ENCODE measurements at places on chromosomes 13 and 19. TPM values are rescaled to one million over a fixed set of nuclear protein-coding genes. Genes with fewer than 3 reads are reported as not detected.

DNA sequence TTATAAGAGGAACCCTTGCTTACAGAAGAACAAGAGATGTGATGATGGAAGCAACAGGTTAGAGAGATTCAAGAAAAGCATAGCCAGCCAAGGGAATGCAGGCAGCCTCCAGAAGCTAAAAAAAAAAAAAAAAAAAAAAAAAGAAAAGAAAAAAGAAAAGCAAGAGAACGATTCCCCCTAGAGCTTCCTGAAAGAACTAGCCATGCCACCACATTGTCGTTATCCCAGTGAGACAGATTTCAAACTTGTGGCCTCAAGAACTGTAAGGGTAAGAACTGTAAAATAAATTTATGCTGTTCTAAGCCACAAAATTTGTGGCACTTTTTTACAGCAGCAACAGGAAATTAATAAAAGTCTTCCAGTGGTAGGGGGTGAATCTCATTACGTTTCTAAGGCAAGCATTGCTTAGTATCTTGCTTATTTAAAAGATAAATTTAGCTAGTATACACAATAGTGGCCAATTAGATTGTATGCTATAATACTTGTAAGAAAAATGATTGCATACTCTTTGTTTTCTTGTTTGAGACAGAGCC, 21.8 kb downstream of the RFXAP start:
- DNase-seq, result no peak

DNA sequence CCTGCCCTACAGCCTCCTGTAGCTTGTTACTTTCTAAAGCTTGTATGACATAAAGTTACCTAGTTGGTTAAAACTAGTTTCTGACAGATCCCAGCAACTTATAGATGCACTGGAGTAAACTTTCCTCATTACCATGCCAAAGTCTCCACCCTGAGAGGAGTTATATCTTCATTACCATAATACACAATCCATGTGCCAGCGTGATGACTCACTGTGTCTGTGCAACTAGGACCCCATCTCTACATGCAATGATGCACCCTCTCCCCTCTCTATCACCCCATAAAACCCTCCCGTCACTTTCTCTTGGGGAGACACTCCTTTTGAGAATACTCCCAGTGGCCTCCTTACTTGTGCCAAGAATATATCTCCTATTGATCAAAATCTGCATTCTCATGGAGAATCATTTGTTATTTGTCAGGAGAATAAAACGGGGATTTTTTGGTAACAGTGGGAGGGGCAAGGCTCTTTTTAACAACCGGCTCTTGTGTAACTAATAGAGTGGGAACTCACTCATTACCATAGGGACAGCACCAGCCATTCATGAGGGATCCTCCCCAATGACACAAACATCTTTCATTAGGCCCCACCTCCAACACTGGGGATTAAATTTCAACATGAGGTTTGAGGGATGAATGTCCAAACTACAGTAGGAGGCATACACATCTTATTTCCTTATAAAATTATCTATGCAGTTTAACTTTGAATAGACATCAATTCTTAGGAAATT, 235.1 kb upstream of the ATXN8OS start:
- DNase-seq, result no peak

- DNase-seq, result no peak
Measured at GRCh38 chr19:40277356-40278059, 7.6 kb downstream of the AKT2 start.

DNA sequence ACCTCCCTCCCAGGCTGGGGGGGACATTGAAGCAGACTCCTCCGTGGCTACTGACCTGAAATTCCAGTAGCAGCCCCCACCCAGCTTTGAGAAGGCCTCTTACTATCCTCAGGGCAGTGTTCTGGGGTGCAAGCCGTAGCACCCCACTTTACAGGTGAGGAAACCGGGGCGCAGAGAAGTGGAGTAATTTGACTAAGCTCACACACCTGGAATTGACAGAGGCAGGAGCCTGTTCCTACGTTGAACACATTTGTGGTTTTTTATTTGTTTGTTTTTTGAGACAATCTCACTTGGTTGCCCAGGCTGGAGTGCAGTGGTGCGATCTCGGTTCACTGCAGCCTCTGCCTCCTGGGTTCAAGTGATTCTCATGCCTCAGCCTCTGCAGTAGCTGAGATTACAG, 14.6 kb upstream of the S1PR4 start:
- DNase-seq, result no peak

- no peak for DNase-seq
Measured at GRCh38 chr19:33819506-33819879, 22.8 kb downstream of the KCTD15 start.

DNA sequence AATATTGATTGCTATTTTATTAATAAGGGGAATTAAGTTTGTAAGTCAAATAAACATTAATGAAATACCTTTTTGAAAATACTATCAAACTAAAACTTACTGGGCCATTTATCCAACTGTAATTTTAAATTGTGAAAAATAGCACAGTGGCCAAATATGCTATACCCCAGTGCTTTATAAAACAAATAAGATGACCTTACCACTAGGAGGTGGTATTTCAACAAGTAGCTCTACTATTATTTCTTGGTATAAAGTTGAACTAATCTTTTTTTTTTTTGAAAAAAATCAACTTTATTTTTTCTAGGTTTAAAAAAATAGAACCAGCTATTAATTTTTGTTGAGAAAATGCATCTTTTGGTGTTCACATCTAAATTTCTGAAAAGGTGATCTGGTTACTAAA, 14.7 kb downstream of the LACC1 start:
- no peak for DNase-seq

- no peak for DNase-seq
Measured at GRCh38 chr19:6750062-6750461, 10.6 kb downstream of the TRIP10 start.

GRCh38 chr19:14511229-14511593, 7.0 kb downstream of the DNAJB1 start:
- DNase-seq, result no peak

DNA sequence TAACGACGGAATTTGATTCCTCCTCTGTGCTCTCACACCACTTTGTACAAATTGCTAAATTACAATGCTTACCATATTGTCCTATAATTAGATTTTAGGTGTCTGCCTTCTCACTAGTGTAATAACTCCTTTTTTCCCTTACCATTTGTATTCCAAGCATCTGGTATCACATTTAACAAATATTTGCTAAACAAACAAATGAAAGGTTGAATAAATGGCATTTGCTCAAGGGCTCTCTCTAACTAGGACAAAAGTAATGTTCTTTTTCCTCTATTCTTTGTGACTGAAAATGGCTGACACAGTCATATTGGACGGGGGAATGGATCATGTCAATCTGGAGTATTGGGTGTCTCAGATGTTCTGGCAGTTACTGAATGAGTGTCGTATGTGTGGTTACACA, 99.7 kb downstream of the ENOX1 start:
- no peak for DNase-seq

DNA sequence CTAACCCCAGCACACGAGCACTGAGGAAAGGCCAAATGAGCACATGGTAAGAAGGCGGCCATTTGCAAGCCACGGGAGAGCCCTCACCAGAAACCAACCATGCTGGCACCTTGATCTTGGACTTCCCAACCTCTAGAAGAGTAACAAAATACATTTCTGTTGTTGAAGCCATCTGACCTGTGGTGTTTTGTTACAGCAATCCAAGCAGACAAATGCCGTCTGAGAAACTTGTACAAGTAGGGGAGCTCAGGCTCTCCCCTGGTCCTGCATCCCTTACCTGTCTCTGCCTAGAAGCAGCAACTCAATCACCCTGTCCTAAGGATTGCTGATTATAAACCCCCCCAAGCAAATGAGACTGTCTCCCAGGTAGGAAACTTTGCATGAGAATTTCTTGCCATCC, 255.0 kb upstream of the MAB21L1 start:
- DNase-seq, result no peak

DNA sequence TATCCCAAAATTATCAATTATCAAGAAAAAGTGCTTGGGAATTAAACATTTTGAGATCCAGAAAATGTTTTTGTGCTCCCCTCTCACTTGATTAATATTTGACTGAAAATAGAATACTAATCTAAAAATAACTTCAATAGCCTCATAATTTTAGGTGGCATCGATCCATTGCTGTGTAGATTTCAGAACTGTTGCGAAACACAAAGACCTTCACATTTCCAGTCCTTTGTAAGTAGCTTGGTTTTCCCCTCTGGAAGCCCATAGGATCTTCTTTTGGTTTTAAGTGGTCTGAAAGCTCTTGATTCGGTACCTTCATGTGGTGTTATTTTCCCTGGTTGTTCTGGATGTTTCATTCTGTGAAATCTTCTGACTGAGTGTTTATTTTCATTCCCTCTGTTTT, 176.5 kb downstream of the NUFIP1 start:
- DNase-seq, result no peak

GRCh38 chr13:51332566-51333361, 6.7 kb upstream of the SERPINE3 start:
- DNase-seq, result no peak

- no peak for DNase-seq
Measured at GRCh38 chr13:34421347-34421719, 520.7 kb upstream of the NBEA start.

- no peak for DNase-seq
Measured at GRCh38 chr13:39811696-39812095, 156.2 kb downstream of the COG6 start.

- no peak for DNase-seq
Measured at GRCh38 chr13:44573790-44574465, 2.2 kb downstream of the TSC22D1 start.

DNA sequence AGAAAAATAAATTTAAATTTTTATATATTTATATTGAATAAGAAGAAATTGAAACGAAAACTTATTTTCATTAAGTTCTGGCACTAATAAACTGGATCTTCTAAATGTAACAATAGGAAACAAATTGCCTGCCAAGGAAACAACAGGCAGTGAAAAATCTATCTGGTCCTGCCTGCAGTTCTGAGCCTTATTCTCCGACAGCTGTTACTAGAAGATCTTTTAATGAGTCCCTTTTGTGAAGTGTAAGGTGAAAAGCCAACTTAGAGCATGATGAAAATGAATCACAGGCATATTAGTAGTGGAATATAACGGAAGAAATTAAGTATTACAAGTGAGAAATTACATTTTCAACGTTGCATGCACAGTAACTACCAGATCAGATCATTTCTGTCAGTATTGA, 1002.7 kb upstream of the PCDH20 start:
- DNase-seq, result peak; percentile 7

- DNase-seq, result no peak
Measured at GRCh38 chr19:48600679-48601417, 5.7 kb upstream of the SPACA4 start.

Gene ATP12A
- 0.06 TPM for total RNA-seq

Gene PTOV1
- 91.2 TPM for total RNA-seq

Gene TEX26
- total RNA-seq, result not detected

Gene FLT3
- not detected for total RNA-seq

Gene MAN2B1
- total RNA-seq, result 34.6 TPM
